Femur (tissue), 1 donor: ENCODE measurements at places on chromosomes 12 and 14.

- no peak for DNase-seq
Measured at GRCh38 chr14:61328626-61329262, 7.4 kb downstream of the PRKCH start.

GRCh38 chr14:21748869-21749303, 75.3 kb upstream of the OR4E1 start:
- no peak for DNase-seq

GRCh38 chr12:104358353-104359003, 54.9 kb downstream of the EID3 start:
- peak; percentile 55 for DNase-seq

DNA sequence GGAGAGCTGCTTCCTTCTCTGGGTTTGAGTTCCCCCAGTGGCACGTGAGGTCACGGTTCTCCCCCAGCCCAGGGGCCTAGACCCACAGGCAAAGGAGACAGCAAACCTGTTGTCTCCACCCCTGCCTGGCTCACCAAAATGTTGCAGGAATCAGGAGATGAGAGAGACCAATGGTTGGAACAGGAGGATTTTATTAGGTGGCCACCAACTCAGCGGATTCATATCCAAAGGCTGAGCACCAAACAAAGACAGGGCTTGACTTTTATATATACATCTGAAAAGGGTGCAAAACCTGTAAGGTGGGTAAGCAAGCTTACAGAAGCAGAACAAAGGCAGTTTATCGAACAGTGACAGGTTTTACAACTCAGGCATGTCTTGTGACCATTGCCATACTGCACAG, 9.2 kb upstream of the ADAM21 start:
- no peak for DNase-seq

DNA sequence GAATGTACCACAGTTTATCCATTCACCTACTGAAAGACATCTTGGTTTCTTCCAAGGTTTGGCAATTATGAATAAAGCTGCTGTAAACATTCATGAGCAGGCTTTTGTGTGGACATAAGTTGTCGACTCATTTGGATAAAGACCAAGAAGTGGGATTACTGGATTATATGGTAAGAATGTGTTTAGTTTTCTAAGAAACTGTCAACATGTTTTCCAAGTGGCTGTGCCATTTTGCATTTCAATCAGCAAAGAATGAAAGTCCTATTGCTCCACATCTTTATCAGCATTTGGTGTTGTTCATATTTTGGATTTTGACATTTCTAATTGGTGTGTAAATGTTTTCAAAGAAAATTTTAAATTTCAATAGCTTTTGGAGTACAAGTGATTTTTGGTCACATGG, 27.3 kb upstream of the KLRF1 start:
- no peak for DNase-seq

- DNase-seq = peak; percentile 36
Measured at GRCh38 chr14:71321574-71322315, 414.5 kb downstream of the PCNX1 start.

DNA sequence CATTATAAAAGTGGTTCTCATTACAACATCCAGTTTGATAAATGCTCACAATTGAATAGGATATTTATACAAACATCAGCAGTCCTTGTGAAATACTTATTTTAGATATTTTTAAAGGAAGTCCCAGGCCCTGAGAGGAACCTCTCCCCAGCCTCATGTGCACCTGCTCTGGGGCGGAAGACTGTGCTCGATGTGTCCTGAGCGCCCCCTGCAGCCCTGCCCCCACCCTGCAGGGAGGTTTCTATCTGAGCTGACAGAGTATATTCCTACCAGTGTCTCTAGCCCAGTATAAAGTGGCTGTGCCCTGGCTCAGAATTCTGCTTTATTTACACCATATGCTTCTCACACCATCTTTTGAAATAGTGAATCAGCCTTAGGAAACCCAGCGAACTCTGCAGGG, 1349.1 kb downstream of the TMEM121 start:
- no peak for DNase-seq

- no peak for DNase-seq
Measured at GRCh38 chr12:57416039-57416996, 14.5 kb downstream of the R3HDM2 start.

- DNase-seq = no peak
Measured at GRCh38 chr14:54665946-54666345, 99.0 kb downstream of the SAMD4A start.

GRCh38 chr14:61187196-61187905, 93.8 kb downstream of the TMEM30B start:
- no peak for DNase-seq

DNA sequence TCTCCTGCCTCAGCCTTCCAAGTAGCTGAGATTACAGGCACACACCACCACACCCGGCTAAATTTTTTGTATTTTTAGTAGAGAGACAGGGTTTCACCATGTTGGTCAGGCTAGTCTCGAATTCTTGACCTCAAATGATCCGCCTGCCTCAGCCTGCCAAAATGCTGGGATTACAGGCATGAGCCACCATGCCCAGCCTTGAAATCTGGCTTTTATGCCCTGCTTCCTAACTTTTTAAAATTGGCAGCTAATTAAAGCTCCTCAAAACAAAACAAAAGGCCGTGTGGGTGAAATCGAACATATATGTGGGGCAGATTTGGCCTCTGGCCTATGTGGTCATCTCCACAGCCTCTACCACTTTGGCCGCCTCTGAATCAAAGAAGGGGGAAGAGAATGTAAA, 37.9 kb downstream of the KCTD10 start:
- no peak for DNase-seq

DNA sequence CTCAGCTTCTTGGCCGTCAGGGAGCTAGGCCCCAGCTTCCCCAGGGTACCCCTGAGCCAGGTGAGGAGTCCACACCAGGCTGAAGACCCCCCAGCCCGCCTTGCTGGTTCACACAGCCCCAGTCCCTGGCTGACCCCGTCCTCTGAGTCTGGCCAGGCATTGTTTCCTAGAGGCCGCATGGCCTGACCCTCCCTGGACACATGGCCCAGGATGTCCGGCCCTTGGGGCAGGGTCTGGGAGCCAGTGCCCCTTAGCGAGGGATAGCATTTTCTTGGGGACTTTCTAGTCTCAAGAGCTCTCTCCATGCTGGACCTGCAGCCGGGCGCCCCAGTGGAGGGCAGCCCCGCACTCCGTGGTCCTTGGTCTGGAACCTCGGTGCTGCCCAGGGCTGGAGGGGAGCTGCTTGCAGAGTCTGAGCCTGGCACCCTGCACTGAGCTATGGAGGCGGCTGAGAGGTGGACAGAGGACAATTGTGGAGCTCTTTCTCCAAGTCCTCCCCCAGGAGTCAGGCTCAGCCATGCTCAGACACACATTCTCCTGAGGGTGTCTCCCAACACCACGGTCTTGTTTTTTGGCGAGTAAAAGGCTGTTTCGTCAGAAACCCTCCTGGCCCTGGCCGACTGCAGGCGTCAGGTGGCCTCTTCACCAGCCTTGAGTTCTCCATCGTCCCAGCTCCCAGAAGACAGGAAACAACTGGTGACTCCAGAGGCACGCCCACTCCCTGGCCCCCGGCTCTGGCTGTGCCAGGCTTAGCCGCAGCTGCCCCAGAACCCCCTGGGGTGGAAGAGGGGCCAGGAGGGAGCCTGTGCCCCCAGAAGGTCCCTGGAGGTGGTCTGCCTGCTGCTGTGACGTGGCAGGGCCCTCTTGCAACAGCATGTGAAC, 17.6 kb upstream of the CRIP2 start:
- no peak for DNase-seq

GRCh38 chr14:88380405-88380804, 5.1 kb upstream of the SPATA7 start:
- no peak for DNase-seq

DNA sequence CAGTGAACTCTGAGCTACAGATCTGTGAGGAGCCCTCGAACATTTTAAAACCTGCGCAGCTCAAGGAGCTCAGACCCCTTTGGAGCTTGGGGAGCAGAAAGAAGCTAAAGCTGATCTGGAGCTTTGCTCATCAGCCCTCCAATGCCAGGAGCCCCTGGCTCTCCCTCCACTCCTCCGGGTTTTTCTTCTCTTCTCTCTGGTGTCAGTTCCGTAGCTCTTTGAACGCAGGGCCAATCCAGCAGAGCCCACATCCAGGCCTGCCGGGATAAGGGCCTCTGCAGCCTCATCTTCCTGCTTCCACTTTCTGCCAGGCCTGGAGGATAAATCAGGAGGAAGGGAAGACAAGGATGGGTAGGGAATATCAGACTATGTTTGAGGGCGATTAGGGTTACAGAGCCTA, 6.0 kb downstream of the HOXC4 start:
- DNase-seq = peak; percentile 28

GRCh38 chr14:94752591-94753436, 17.1 kb downstream of the GSC start:
- DNase-seq = peak; percentile 72

DNA sequence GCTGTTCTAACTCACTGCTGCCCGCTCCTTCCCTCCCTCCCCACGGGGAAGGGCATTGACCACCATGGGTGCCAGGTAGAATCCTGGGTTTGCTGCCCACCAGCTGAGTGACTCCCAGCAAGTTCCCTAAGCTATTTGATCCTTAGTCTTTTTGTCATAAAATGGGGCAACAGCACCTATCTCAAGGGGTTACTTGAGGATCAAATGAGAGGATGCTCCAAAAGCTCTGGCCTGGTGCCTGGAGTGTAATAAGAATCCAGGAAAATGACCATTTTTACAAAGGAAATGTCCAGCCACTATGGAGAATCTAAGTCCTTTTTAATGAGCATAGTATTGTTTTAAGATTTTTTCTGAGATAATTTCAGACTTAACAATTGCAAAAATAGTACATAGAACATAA, 61.4 kb upstream of the CMKLR1 start:
- no peak for DNase-seq

DNA sequence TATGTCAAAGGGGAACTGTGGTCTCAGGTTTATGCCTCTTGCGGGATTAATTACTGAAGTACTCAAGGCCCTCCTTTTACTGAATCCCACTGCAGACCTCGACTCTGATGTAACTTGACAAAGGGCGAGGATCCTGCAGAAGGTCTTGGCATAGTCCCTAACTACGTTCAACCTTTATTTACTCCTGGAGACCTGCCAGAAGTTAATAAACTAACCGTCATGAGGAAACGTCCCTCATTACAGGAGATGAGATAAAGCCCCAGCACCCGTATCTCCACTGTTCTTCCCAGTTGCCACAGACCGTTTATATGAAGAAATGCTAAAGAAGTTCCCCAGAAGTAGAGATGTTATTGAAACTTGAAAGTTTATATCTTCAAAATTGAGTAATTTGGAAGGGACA, 190.9 kb downstream of the ETV6 start:
- no peak for DNase-seq

DNA sequence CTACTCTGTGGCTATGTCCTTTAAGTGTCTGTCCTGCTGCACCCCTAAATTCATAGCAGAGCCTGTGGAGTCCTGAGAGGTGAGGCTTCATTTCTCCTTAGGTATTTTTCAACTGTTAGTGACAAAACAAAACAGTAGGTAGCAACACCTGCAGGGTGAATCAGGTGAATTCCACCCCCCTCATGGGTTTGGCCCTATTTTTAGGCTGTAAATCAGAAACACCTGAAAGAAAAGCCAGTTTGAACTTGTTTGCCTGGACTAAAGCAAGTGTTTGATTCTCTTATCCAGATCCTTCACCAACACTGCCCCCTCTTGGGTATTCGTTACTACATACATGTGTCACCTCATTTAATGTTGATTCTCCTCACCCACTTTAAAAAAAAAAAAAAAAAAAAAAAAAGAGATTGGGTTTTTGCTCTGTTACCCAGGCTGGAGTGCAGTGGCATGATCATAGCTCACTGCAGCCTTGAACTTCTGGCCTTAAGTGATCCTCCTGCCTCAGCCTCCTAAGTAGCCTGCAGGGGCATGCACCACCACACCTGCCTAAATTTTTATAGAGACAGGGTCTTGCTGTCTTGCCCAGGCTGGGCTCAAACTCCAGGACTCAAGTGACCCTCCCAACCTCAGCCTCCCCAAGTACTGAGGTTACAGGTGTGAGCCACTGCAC, 10.3 kb downstream of the TBPL2 start:
- no peak for DNase-seq

GRCh38 chr14:20413744-20414082, 412 bp upstream of the TEP1 start:
- DNase-seq = no peak

DNA sequence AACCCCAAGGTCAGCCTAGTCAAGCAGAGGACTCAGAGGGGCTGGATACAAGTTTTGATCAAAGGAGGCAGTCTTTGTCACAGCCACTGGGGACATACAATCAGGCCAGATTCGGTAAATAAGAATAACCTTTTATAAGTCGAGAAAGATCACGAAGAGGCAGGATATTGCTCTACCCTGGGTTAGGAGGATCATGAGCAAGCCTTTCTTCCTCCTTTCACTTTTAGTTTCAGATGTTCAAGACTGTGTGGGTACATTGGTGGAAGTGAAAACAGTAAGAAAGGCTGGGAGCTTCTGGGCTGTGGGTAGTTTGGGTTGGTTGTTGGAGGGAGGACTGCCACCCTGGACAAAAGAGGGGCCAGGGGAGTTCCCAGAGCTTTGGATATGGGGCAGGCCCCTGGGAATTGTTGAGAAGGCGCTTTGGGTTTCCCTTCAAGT, 127.7 kb downstream of the SNAPC1 start:
- DNase-seq = no peak

- DNase-seq = no peak
Measured at GRCh38 chr12:92854344-92854743, 74.8 kb downstream of the EEA1 start.

- no peak for DNase-seq
Measured at GRCh38 chr14:72736308-72736707, 157.6 kb downstream of the DPF3 start.

- no peak for DNase-seq
Measured at GRCh38 chr12:78697817-78698415, 166.7 kb upstream of the SYT1 start.

DNA sequence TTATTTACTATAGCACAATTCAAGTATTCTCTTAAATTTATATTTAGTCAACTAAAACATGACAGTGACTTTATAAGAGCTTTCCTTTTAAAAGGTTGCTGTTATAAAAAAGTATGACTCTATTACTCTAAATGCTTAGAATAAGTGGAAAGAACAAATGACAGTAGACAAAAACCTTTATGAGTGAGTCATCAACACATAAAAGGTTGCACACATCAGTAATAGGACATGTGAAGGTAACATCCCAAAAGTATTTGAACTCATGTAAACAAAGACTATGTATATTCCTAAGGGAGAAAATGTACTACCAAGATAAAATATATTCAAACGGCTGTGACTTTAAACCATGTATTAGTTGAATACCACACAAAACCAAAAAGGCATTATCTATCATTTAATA, 98.8 kb downstream of the PAWR start:
- no peak for DNase-seq

- no peak for DNase-seq
Measured at GRCh38 chr14:105067969-105068301, 2.7 kb upstream of the GPR132 start.

GRCh38 chr12:1246637-1247036, 255.6 kb downstream of the ERC1 start:
- no peak for DNase-seq

DNA sequence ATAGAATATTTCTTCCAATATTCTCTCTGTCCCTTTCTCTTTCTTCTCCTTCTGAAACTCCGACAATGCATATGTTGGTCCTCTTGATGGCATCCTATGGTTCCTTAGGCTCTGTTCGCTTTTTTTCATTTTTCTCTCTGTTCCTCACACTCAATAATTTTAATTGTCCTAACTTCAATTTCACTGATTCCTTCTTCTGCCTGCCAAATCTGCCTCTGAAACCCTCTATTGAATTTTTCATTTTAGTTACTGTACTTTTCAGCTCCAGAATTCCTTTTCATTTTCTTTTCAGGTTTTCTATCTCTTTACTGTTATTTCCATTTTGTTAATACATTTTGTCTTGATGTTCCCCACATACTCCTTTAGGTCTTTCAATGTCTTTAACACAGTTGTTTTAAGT, 67.0 kb upstream of the TTC7B start:
- DNase-seq = no peak
